Left lung (tissue), 14 donors: ENCODE measurements at places on chromosomes 1 and 21. TPM values are rescaled to one million over a fixed set of nuclear protein-coding genes. Genes with fewer than 3 reads are reported as not detected.

The CRYBG2 gene
- 2.0 TPM for polyA plus RNA-seq

The SDF4 gene
- polyA plus RNA-seq = 86.7 TPM

The UBQLN4 gene
- polyA plus RNA-seq = 71.8 TPM

The FOXD2 gene
- 0.41 TPM for polyA plus RNA-seq

The LHX4 gene
- 4.4 TPM for polyA plus RNA-seq

The RAVER2 gene
- polyA plus RNA-seq = 37.8 TPM

The RORC gene
- polyA plus RNA-seq = 11.0 TPM

The INSRR gene
- polyA plus RNA-seq = 0.06 TPM
